ENCODE measurements at places on chromosomes 5 and 9. TPM values are rescaled to one million over a fixed set of nuclear protein-coding genes. Genes with fewer than 3 reads are reported as not detected.

- H3K27ac ChIP-seq: no peak overlapping the region
- H3K36me3 ChIP-seq: no peaks in the 10 kb centered on the region
- no peaks in the 10 kb centered on the region for H3K27me3 ChIP-seq
- no peak overlapping the region for H3K4me3 ChIP-seq
Measured at GRCh38 chr9:73176450-73176875, 24.8 kb downstream of the ANXA1 start.

DNA sequence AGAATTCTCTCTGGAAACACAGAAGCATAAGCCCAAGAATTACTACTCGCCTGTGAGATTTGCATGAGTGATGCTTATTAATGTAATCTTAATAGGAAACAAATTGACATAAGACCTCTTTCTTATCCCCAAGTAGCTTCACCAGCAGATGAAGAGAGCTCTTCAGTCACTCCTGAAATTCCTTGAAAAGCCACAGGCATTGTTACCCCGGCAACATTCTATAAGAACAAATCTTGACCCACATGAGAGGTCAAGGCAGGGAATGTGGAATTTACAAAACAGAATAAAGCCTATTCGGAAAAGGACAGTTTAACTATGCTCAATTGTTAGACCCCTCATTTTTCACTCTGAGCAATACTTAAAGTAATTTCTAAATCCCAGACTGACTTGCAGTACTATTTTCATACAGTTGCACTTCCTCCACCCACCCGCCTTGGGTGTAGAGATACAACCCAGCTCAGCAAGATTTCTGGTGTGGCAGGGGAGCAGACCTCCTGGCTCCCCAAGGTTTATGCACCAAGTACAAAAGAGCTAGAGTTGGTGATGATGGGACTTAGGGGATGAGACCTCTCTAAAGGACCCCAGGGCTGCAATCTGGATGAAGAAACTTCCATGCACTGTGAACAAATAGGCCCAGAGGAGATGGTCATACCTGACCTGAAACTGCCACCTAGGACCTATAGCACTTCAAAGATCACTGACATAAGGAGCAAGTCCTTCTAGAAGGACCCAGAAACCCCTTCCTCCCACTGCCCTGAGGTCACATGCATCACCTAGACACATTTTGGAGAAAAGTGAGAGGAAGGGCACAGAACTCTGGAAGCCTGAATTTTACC is 242.1 kb downstream of the ZNF608 start:
- DNase-seq: no peak
- H3K27ac ChIP-seq: no peak overlapping the region
- H3K27me3 ChIP-seq: no peaks in the 10 kb centered on the region
- H3K4me3 ChIP-seq: no peak overlapping the region
- no peaks in the 10 kb centered on the region for H3K36me3 ChIP-seq

GRCh38 chr9:27124151-27124550 is 15.1 kb downstream of the TEK start:
- DNase-seq: no peak
- H3K36me3 ChIP-seq: no peaks in the 10 kb centered on the region
- no peak overlapping the region for H3K27ac ChIP-seq
- H3K4me1 ChIP-seq: no peaks in the 10 kb centered on the region
- H3K4me3 ChIP-seq: no peak overlapping the region

DNA sequence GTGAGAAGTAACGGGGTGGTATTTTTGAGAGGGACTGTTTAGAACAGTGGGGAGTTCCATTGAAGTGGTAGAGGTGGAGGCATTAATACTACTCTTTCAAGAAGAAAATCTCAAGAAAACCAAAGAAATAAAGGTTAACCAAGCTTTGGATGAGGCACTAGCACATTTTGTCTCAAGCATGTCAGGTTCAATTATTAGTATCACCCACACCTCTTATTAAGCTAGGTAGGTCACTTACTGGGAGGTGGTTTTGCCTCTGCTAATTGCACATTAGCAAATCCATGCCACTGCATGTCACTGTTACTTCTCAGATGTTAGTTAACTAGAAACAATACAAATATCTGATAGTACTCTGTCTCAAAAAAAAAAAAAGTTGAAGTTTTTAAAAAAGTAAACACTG is 10.2 kb downstream of the RABGAP1 start:
- no peaks in the 10 kb centered on the region for H3K4me1 ChIP-seq
- no peak overlapping the region for H3K4me3 ChIP-seq
- no peak for DNase-seq
- H3K27me3 ChIP-seq: no peaks in the 10 kb centered on the region
- H3K27ac ChIP-seq: no peak overlapping the region

UGCG gene
- total RNA-seq: 29.5 TPM

GRHPR gene
- total RNA-seq: 120 TPM

SLC25A48 gene
- total RNA-seq: 0.33 TPM

TAS2R1 gene
- not detected for total RNA-seq

- no peak overlapping the region for H3K27ac ChIP-seq
- H3K4me1 ChIP-seq: no peaks in the 10 kb centered on the region
- no peak overlapping the region for H3K4me3 ChIP-seq
- H3K36me3 ChIP-seq: no peaks in the 10 kb centered on the region
- no peak for DNase-seq
Measured at GRCh38 chr5:110070836-110071235, 381.1 kb downstream of the MAN2A1 start.

DNA sequence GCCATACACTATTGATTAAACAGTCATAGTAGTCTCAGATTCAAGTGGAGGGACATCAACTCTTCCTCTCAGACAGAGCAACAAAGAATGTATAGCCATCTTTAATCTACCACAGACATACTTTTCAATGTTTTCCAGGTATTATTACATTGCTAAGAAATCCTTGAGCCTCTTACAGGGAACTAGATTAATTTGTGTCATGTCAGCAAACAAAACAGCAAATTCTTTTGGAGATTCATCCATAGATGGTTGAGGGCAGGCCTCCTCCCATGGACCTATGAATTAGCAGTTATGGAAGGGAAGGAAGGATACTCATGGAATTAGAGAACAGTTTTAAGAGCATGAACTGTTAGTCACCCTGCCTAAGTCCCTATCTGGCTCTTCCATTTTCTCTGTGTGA is 47.8 kb upstream of the ARRDC3 start:
- no peaks in the 10 kb centered on the region for H3K36me3 ChIP-seq
- no peaks in the 10 kb centered on the region for H3K27me3 ChIP-seq
- DNase-seq: no peak
- no peak overlapping the region for H3K4me3 ChIP-seq
- H3K27ac ChIP-seq: no peak overlapping the region
- no peaks in the 10 kb centered on the region for H3K4me1 ChIP-seq

DNA sequence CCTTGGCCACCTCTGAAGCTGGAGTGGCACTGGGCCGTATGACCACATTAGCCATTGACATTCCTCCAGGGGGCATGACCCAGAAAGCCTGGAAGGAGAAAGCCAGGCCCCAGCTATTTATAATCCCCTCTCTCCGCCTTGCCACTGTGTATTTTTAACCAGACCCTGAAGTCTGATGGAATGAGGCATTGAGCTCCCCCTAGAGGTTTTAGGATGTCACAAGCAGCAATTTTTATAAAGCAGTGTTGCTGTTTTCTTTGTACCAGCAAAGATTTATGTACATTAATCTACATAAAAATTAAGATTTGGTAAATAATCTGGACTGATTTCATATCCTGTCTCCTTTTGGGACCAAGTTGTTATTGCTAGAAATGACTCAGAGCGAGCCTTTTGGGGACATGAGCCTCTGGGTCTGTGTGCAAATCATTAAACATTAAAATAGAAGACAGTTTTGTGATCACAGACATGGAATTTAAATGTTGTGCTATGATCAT is 127.1 kb downstream of the TRIO start:
- peaks cover 13% of the 10 kb centered on the region for H3K4me1 ChIP-seq
- peak; percentile 49 for DNase-seq

NUTM2G gene
- not detected for total RNA-seq

GRCh38 chr9:76521906-76522305 is 62.9 kb downstream of the GCNT1 start:
- no peaks in the 10 kb centered on the region for H3K27me3 ChIP-seq
- no peaks in the 10 kb centered on the region for H3K4me1 ChIP-seq
- no peak overlapping the region for H3K4me3 ChIP-seq
- H3K36me3 ChIP-seq: no peaks in the 10 kb centered on the region
- DNase-seq: no peak

DNA sequence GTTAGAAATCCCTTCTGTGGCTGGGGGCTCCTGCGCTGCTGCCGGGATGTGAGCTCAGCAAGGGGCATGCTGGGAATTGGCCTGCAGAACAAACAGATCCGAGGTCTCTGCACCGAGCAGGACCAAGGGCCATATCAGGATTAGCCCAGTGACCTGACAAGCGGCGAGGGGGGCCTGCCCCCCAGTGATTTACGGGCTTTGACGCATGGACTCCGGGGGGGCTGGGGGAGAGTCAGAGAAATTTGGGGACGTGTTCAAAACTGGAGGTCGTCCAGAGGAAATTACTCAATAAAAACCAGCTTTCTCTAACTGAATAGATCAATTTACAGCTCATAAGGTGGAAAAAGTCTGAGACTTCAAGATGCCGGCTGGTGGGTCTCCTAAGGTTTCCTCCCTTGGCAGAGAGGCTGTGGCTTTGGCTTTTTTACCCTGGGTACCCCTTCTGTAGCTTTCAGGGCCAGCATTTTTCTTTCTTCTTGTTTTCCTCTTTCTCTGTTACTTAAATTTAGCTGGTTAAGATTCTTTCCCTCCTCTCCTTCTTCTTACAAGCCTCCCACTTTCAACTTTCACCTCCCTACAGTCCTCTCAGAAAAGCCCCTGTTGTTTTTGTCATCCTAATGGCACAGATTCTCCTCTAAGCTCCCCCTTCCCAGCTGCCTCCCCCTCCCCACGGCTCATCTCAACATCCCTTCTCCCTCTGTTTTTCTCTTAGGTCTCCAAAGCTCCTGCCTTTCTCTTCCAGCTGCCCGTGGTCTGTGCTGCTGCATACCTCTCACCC is 551.0 kb downstream of the CCDC171 start:
- no peaks in the 10 kb centered on the region for H3K27me3 ChIP-seq
- H3K4me1 ChIP-seq: no peaks in the 10 kb centered on the region
- no peak overlapping the region for H3K4me3 ChIP-seq

- H3K4me3 ChIP-seq: no peak overlapping the region
- DNase-seq: no peak
- H3K27ac ChIP-seq: no peak overlapping the region
- no peaks in the 10 kb centered on the region for H3K4me1 ChIP-seq
Measured at GRCh38 chr5:127652952-127653611, 4.2 kb downstream of the CTXN3 start.

- peaks cover 6% of the 10 kb centered on the region for H3K27me3 ChIP-seq
- DNase-seq: no peak
Measured at GRCh38 chr5:54651482-54652076, 134.0 kb downstream of the SNX18 start.

BTNL3 gene
- total RNA-seq: not detected

GRCh38 chr9:13292782-13293181 is 13.3 kb upstream of the MPDZ start:
- H3K36me3 ChIP-seq: no peaks in the 10 kb centered on the region
- no peaks in the 10 kb centered on the region for H3K4me1 ChIP-seq

PROB1 gene
- total RNA-seq: 1.6 TPM

DNA sequence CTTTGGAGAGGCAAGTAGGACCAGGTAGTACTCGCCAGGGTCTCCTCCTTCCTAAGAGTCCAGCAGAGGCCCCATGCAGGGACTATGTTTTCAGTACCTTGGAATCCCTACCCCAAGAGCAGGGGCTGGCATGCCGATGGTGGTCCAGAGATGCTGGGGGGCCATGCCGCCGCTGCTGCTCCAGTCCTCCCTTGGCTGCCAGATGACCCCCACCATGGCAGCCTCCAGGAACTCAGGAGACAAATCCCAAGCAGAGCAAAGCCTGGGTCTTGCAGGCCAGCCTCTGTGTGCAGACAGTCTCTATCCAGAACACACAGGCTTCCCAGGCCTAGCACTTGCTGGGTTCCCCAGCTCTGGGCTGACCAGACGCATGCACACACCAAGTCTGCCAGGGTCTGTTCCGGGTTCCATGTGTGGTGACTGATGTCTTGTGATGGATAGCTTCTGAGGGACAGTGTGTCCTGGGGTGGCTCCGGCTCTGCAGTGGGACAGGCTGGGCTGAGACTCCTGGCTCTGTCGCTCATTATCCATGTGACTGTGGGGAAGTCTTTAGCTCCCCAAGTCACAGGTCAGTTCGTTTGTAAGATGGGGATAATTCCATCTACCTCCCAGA is 127.3 kb downstream of the CRB2 start:
- no peaks in the 10 kb centered on the region for H3K27me3 ChIP-seq
- no peak for DNase-seq
- H3K4me1 ChIP-seq: no peaks in the 10 kb centered on the region
- H3K27ac ChIP-seq: no peak overlapping the region
- no peaks in the 10 kb centered on the region for H3K36me3 ChIP-seq
- H3K4me3 ChIP-seq: no peak overlapping the region

GRCh38 chr5:132774896-132775295 is 2.1 kb downstream of the SEPTIN8 start:
- H3K4me3 ChIP-seq: peak overlapping the region; percentile 58
- H3K27me3 ChIP-seq: no peaks in the 10 kb centered on the region
- H3K36me3 ChIP-seq: peaks cover 34% of the 10 kb centered on the region
- H3K4me1 ChIP-seq: peaks cover 54% of the 10 kb centered on the region
- H3K27ac ChIP-seq: peak overlapping the region; percentile 79

TAF11L9 gene
- 0.53 TPM for total RNA-seq

GRCh38 chr5:55734658-55735057 is 3.2 kb upstream of the DDX4 start:
- H3K4me3 ChIP-seq: no peak overlapping the region
- no peak overlapping the region for H3K27ac ChIP-seq
- no peaks in the 10 kb centered on the region for H3K36me3 ChIP-seq
- peaks cover 5% of the 10 kb centered on the region for H3K27me3 ChIP-seq

RALGPS1 gene
- total RNA-seq: 2.6 TPM

GRCh38 chr5:179221196-179221876 is 123.9 kb downstream of the ADAMTS2 start:
- no peak overlapping the region for H3K4me3 ChIP-seq
- peaks cover 40% of the 10 kb centered on the region for H3K27me3 ChIP-seq
- no peaks in the 10 kb centered on the region for H3K36me3 ChIP-seq

DNA sequence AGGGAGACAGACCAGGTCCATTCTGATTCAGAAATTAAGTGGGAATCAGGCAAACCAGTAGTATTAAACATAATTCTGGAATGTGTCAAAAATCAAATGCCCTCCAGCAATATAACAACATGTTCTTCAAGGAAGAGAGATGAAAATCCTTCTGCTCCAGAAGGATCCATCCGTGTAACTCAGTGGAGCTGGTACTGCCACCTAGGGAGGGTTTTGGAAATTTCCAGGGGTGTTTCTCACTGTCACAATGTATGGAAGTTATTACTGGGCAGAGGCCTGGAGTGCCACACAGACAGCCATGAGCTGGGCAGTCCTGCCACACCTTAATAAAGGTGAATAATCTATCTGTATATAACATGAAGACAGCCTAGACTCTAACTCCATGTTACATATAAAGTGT is 87.5 kb downstream of the TTLL11 start:
- H3K27ac ChIP-seq: no peak overlapping the region
- H3K4me1 ChIP-seq: no peaks in the 10 kb centered on the region
- DNase-seq: no peak

GRCh38 chr5:14364576-14365472 is 216.8 kb upstream of the OTULINL start:
- peaks cover 1% of the 10 kb centered on the region for H3K27me3 ChIP-seq
- no peak overlapping the region for H3K27ac ChIP-seq
- peak; percentile 62 for DNase-seq
- no peaks in the 10 kb centered on the region for H3K36me3 ChIP-seq

GRCh38 chr9:22005021-22005701 is 3.9 kb downstream of the CDKN2B start:
- no peaks in the 10 kb centered on the region for H3K27me3 ChIP-seq
- no peak for DNase-seq
- H3K4me1 ChIP-seq: no peaks in the 10 kb centered on the region
- no peaks in the 10 kb centered on the region for H3K36me3 ChIP-seq

AFAP1L1 gene
- 0.13 TPM for total RNA-seq

- H3K4me3 ChIP-seq: no peak overlapping the region
- no peak for DNase-seq
- peaks cover 15% of the 10 kb centered on the region for H3K4me1 ChIP-seq
- H3K36me3 ChIP-seq: no peaks in the 10 kb centered on the region
- peaks cover 13% of the 10 kb centered on the region for H3K27me3 ChIP-seq
Measured at GRCh38 chr5:174314261-174314660, 268.8 kb downstream of the NSG2 start.

Data from K562 (cell line).